ENCODE measurements at places on chromosomes 5 and 9.

DNA sequence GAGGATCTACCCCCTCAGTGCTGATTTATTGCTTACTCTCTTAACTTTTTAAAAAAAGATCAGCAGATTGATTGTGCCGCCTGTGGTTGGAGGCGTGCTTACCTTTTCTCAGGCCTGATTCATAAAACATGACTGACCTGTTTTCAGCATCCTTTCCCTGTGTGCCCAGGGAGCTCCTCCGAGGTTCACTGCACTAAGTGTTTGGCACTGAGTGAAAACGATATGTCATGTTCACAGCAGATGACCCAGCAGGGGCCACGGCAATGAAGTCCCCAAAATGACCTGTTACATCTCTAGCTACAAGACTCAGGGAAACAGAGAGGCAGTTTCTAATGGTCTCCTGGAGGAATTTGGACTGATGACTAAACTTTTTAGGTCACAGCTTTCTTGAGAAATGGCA lies 69.9 kb downstream of the INSYN2B start:
- peak; percentile 63 for DNase-seq

GRCh38 chr5:176469296-176469695 lies 21.1 kb downstream of the FAF2 start:
- DNase-seq = no peak

DNA sequence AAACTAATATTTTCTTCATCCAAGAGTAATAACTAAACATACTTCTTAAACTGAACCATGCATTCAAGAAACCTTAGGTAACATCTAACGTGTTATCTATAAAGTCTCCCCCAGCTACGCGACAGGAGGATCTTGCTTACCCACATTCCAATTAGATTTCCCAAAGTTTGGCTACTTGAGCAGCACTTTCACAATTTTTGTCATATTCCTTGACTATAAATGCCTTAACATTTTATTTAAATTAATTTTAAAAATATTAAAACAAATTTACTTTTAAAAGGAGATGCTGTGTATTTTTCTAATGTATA lies 25.3 kb upstream of the IFNE start:
- no peak for DNase-seq

DNA sequence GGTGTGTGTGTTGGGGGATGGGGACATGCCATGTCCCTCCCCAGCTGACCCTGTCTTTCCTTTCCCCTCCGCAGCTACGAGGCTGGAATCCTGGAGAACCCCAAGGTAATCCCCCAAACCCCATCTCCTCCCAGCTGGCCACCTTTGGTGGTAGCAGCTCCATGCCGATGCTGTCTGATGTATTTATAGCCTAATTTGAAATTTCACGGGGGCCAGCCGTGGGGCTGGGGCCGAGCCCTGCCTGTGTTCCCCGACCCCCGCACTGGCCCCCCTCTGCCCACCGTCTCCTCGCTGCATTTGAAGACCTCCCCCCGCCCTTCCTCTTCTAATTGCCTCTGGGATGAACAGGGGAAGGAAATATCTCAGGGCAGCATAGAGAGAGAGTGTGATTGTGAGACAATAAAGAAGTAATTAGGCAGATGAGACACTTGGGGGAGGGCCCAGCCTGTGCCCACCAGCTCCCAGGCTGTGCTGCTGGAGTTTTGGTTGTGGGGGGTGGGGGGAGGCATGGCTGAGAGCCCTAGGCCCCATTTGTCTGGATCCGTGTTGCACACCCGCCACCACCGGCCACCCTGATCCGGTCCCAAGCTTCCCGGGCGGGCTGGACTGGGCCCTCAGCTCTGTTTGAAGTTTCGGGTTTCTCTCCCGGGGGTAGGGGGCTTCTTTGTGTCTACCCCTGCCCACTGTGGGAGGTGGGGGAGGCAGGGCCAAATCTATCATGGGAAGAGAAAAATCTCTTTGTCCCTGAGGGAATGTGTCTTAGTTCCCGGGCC lies 26.8 kb downstream of the ASS1 start:
- no peak for DNase-seq

GRCh38 chr5:67202828-67203227 lies 6.2 kb upstream of the CD180 start:
- DNase-seq = no peak

- DNase-seq = no peak
Observed at GRCh38 chr5:146860213-146860893, 18.2 kb downstream of the PPP2R2B start.
